ENCODE measurements at places on chromosomes 7 and 10.

- no peak for DNase-seq
These were observed 37.5 kb downstream of the PAPSS2 start for GRCh38 chr10:87696922-87697745.

DNA sequence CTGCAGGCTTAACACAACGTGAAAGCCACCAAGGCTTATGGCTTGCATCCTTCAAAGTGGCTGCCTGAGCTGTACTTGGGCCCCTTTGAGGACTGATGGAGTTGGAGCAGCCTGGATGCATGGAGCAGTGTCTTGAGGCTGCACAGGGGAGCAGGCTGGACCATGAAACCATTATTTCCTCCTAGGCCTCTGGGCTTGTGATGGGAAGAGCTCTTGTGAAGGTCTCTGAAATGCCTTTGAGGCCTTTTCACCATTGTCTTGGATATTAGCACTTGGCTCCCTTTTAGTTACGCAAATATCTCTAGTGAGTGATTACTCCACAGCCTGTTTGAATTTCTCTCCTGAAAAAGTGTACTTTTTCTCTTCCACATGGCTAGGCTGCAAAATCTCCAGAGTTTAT lies 201.2 kb upstream of the NPY start:
- no peak for DNase-seq

- DNase-seq: peak; percentile 83
These were observed 2.7 kb upstream of the JCAD start for GRCh38 chr10:30062090-30062489.

- peak; percentile 32 for DNase-seq
These were observed 59.6 kb upstream of the C1GALT1 start for GRCh38 chr7:7122701-7123281.

GRCh38 chr10:22697800-22698199 lies 16.6 kb downstream of the PIP4K2A start:
- no peak for DNase-seq

- no peak for DNase-seq
These were observed 88.3 kb upstream of the MXI1 start for GRCh38 chr10:110118891-110119621.
